ENCODE measurements at places on chromosomes 3 and 15. TPM values are rescaled to one million over a fixed set of nuclear protein-coding genes. Genes with fewer than 3 reads are reported as not detected.

DNA sequence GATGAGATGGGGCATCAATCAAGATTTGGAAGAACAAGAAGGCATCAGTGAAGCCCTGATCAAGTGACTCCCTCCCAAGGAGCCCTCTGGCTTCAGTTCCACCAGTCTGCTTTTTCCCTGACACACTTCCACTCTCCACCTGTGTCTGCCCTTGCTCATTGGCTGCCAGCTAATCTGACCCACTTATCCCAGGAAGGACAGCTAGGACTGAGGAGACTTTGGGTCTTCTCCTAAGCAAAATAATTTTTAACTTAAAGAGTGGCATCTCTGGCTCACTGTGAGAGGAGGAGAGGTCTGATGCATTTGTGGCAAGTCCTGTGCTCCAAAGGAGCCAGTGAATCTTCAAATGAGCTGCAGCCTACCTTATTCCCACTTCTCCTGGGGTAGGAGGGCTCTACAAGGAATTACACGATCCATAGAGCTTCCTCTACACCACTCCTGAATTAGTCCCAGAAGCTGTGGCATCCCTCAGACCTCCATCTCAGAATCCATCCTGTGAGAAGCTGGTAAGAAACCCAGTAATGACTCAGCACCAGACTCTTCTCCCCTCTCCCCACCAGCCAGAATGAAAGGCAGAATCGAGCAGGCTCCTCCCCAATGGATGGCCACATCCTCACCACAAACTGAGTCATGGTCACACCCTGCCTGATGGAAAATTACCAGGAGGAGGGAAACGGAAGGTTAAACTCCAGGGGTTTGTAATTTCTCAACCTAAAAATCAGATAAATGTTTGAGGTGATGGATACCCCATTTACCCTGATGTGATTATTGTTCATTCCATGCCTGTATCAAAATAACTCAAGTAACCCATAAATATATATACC is 6.3 kb upstream of the PKM start:
- H3K27ac ChIP-seq: peak overlapping the region; percentile 44
- H3K4me3 ChIP-seq: no peak overlapping the region
- H3K36me3 ChIP-seq: peaks cover 22% of the 10 kb centered on the region

DNA sequence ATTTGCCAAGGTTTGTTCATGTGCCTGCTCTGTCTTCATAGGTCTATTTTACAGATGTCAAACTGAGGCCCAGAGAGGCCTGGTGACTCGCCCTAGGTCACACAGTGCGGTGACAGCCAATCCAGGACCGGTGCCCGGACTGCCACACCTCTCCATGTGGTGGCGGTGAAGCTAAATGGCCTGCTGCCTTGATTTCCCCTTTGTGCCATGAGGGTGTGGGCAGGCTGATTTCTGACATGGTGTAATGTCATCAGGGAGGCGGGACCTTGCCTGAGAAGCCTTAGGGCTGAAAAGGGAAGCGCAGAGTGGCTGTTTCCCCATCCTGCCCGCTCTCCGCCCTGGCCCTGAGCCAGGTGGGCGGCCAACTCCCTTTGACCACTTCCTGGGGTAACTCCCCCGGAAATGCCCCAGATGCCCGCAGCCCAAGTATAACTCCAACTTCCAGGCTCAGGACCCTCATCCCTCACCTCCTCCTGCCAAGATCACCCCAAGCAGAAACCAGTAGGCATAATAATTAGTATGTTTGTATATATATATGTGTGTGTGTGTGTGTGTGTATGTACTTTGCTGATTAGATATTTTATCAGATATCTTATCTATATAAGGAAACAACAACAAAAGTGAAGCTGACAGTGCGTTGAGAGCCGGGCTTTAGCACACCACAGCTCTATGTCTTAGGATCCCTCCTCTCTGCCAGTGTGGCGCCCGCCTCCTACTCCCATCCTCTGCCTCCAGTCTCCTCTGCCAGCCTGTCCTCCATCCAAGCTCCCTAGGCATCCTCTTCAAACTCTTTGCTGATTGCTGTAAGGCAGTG is 63.9 kb downstream of the IQSEC1 start:
- no peaks in the 10 kb centered on the region for H3K27me3 ChIP-seq
- H3K27ac ChIP-seq: peak overlapping the region; percentile 96
- peaks cover 100% of the 10 kb centered on the region for H3K4me1 ChIP-seq
- peak; percentile 54 for DNase-seq
- H3K4me3 ChIP-seq: peak overlapping the region; percentile 60

GRCh38 chr3:112514527-112515128 is 15.4 kb upstream of the BTLA start:
- H3K4me1 ChIP-seq: no peaks in the 10 kb centered on the region
- H3K27me3 ChIP-seq: no peaks in the 10 kb centered on the region
- H3K27ac ChIP-seq: no peak overlapping the region

Gene GPR149
- total RNA-seq: not detected

- no peak overlapping the region for H3K4me3 ChIP-seq
- no peak overlapping the region for H3K27ac ChIP-seq
- H3K4me1 ChIP-seq: no peaks in the 10 kb centered on the region
These were observed 39.4 kb downstream of the UACA start for GRCh38 chr15:70723927-70724326.

GRCh38 chr15:81338170-81339007 is 14.4 kb upstream of the STARD5 start:
- H3K27ac ChIP-seq: no peak overlapping the region
- H3K4me3 ChIP-seq: no peak overlapping the region
- H3K4me1 ChIP-seq: no peaks in the 10 kb centered on the region
- H3K36me3 ChIP-seq: no peaks in the 10 kb centered on the region
- DNase-seq: no peak

Gene NMNAT3
- total RNA-seq: 1.5 TPM

DNA sequence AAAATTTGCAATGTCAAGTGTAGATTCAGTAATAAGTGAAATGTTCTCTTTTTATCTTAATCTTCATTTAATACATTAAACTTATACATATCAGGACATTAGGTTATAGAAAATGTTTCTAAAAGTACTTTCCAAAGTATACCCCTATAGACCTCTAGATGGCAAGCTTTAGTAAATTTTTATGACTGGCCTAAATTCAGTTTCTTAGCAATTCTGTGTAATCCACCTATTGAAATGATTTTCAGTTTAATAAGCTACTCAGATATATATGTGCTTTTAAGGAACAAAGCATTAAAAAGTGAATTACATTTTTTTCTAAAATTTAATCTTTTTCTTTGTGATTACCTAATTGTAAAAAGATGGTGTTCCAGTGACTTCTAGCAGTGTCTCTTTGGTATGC is 342.2 kb downstream of the GBE1 start:
- no peaks in the 10 kb centered on the region for H3K36me3 ChIP-seq
- no peak overlapping the region for H3K27ac ChIP-seq
- H3K27me3 ChIP-seq: no peaks in the 10 kb centered on the region
- DNase-seq: no peak
- H3K4me1 ChIP-seq: no peaks in the 10 kb centered on the region
- no peak overlapping the region for H3K4me3 ChIP-seq

DNA sequence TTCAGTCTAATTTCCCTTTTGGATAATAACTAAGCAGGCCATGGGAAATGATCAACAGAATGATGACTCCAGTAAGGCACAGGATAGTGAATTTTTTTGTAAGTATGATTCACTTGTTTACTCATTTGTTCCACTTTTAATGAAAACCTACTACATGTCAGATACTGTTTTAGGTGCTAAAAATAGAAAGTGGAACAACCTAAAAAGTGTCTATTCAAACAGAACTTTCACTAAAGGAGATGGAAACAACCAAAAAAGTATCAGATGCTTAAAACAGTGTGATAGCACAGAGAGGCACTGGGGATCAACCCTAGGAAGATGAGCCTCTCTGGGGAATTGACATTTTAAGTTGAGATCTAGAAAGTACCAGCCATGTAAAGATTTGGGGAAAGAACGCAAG is 11.1 kb downstream of the RYK start:
- H3K27me3 ChIP-seq: no peaks in the 10 kb centered on the region
- no peak overlapping the region for H3K27ac ChIP-seq
- no peak overlapping the region for H3K4me3 ChIP-seq
- DNase-seq: no peak

DNA sequence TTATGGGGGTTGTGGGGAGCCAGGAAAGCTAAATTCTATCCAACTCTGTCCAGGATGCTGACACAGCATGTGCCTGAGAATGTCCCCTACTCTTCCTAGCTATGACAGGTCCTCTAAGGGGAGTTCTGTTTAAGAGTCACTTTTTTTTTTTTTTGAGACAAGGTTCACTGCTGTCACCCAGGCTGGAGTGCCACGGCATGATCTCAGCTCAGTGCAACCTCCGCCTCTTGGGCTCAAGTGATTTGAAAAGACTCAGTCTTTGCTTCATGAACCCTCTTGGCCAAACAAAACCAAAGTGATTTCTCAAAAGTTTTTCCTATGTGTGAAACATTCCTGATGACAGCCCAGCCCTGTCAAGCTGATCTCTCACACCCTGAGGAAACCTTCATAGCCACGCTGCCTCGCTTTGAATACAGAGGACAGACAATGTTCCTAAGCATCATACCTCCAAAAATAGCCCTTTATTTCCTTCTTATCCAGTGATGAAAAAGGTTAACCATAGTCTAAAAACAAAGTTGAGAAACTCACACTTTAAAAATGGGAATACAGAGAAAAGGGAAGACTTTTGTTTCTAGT is 105.5 kb upstream of the PROK2 start:
- no peak for DNase-seq
- no peaks in the 10 kb centered on the region for H3K4me1 ChIP-seq
- peaks cover 4% of the 10 kb centered on the region for H3K27me3 ChIP-seq

- no peak for DNase-seq
- H3K36me3 ChIP-seq: no peaks in the 10 kb centered on the region
These were observed 78.2 kb downstream of the CMSS1 start for GRCh38 chr3:99895703-99896441.

DNA sequence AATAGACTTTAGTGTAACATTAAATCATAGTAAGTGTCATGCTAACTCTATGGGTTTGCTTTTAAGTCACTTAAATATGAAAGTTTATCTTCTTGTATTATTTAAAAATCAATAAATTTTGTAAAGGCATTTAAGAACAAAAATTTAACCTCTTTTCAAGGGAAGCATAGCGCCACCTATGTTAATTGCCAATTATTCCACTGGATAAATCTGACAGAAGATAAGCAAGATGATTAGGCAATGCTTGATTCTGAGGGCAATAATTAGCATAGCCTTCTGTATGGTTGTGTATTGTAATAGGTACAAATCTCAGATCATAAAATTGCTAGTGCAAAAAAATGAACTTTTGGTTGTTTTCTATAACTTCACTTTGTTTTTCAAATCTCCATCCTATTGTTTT is 560.1 kb downstream of the GRM7 start:
- no peaks in the 10 kb centered on the region for H3K27me3 ChIP-seq
- no peak overlapping the region for H3K4me3 ChIP-seq
- DNase-seq: no peak
- H3K36me3 ChIP-seq: no peaks in the 10 kb centered on the region
- H3K27ac ChIP-seq: no peak overlapping the region

Gene TNFAIP8L3
- not detected for total RNA-seq

DNA sequence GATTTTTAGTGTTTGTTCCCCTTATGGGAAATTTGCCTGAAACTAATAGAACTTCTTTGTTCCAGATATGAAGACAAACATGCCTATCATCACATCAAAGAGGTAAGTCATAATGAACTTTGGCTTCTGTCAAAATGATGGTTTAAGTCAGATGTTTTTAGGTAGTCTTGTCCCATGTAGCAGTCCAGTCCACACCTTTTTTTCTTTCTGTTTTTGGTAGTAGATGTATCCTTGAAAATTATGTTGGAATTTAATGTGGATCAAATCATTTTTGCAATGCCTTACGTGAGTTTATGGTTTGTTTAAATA is 12.1 kb downstream of the TSEN2 start:
- H3K36me3 ChIP-seq: peaks cover 60% of the 10 kb centered on the region
- H3K27ac ChIP-seq: no peak overlapping the region
- no peak overlapping the region for H3K4me3 ChIP-seq

Gene PLSCR2
- not detected for total RNA-seq

Gene CFAP161
- 0.49 TPM for total RNA-seq

DNA sequence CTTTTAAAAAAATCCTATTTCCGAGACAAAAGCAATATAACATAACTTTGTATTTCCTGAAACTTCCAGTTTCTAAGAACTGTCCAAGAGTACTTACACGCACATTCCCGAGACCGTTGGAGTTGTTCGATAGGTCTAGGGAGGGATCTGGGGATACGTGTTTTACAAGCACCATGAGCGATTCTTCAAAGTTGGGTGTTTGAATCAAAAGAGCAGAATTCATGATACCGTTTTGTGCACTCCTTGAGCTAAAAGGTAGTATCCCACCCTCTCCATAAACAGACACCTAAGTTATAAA is 700 bp upstream of the EDEM1 start:
- no peaks in the 10 kb centered on the region for H3K27me3 ChIP-seq
- H3K4me1 ChIP-seq: peaks cover 32% of the 10 kb centered on the region
- H3K36me3 ChIP-seq: no peaks in the 10 kb centered on the region
- H3K27ac ChIP-seq: peak overlapping the region; percentile 94
- no peak for DNase-seq

DNA sequence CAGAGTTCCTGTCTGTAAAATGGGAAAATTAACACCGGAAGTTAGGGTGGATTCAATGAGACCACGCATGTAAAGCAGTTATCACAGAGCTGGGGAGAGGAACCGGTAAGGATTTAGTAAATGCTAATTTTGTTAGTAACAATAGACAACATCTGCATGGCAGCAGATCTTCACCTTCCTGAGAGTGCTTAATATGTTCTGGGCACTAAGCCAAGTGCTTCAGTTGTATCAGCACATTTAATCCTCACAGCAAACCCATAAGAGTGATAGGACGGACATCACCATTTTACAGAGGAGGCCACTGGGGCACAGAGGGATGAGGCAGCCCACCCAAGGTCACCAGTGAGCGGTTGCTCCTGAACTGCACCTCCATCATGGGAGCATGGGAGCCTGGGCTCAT is 189.4 kb downstream of the WNT5A start:
- H3K4me1 ChIP-seq: no peaks in the 10 kb centered on the region
- H3K27me3 ChIP-seq: no peaks in the 10 kb centered on the region
- H3K4me3 ChIP-seq: no peak overlapping the region
- no peak overlapping the region for H3K27ac ChIP-seq

Gene DNAJC13
- 29.4 TPM for total RNA-seq

DNA sequence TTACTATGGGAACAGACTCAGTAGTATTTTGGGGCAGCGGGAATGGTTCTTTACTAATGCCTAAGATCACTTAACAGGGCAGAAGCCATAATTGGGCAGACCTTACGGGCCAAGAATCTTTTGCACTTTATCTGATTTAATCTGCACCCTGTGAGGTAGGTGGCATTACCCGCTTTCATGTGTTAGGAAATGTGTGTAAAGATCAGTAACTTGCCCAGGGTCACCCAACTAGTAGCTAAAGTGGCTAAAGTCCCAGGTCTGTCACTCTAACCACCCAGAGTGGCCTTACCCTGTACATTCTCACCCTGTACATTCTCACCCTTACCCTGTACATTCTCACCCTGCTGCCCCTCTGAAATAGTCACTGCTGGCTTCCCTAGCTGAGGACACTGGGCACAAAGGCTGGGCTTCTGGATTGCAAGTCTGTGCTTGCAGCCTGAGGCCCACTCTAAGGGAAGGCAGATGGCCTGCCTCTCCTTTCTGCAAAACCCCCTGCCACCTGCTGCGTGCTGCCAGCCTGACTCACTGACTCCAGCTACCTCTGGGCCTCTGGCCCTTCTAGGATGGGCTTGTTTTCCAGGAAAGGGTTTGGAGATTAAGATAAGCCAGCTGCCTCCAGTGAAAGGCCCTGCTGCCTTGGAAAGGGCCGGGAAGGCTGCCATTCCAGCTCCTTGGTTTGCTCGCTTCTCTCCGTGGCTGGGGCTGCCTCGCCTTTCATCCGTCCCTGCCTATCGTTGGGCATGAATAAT is 37.5 kb upstream of the MYZAP start:
- no peak overlapping the region for H3K4me3 ChIP-seq
- H3K27ac ChIP-seq: no peak overlapping the region
- no peaks in the 10 kb centered on the region for H3K27me3 ChIP-seq
- no peaks in the 10 kb centered on the region for H3K4me1 ChIP-seq
